T-helper 17 cell (primary cell): ENCODE measurements at places on chromosomes 6 and 20. TPM values are rescaled to one million over a fixed set of nuclear protein-coding genes. Genes with fewer than 3 reads are reported as not detected.

Gene HINT3
- 10.6 TPM for total RNA-seq

Gene PRDM1
- 141 TPM for total RNA-seq

Gene NOX3
- total RNA-seq = not detected

Gene CPXM1
- total RNA-seq = 0.12 TPM

GRCh38 chr6:150128425-150128824 is 14.4 kb upstream of the PPP1R14C start:
- H3K36me3 ChIP-seq = no peaks in the 10 kb centered on the region
- no peaks in the 10 kb centered on the region for H3K4me1 ChIP-seq
- peaks cover 27% of the 10 kb centered on the region for H3K27me3 ChIP-seq
- no peak for DNase-seq

DNA sequence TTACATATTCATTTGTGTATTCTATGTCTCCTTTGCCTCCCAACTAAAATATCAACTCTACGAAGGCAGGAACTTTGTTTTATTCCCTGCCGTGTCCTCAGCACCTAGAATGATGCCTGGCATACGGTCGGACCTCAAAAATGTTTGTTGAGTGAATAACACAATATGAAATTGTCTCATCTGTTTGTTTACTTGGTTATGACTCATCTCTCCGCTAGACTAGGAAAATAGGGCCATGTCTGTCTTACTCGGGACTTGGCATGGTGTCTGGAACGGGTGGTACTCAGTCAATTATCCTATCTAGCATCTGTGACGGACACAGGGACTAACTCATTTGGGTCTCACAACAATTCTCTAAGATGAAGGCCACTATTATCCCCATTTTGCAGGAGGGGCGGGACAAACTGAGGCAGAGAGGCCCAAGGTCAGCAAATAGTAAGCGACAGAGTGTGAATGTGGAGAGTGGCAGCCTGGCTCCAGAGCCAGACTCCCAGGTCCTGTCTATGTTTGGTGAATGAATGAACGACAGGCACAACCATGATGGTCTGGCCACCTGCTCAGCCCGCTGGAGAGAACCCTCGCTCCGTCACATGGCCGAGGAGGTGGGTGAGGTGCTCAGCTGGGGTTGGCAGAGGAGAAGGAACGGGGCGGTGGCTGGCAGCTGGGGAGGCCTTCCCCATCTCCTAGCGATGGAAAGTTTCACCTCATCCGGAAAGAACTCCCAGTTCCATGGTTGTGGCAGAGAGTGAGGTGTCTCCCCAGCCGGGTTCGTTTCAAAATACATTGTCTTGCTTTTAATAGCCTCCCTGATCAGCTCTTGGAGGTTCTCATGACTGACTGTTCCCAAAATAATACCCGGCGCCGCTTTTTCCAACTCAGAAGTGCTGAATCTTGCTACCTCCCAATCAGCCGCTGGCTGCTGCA is 27.6 kb upstream of the NFATC2 start:
- no peaks in the 10 kb centered on the region for H3K4me1 ChIP-seq
- no peak for DNase-seq
- no peak overlapping the region for H3K27ac ChIP-seq

DNA sequence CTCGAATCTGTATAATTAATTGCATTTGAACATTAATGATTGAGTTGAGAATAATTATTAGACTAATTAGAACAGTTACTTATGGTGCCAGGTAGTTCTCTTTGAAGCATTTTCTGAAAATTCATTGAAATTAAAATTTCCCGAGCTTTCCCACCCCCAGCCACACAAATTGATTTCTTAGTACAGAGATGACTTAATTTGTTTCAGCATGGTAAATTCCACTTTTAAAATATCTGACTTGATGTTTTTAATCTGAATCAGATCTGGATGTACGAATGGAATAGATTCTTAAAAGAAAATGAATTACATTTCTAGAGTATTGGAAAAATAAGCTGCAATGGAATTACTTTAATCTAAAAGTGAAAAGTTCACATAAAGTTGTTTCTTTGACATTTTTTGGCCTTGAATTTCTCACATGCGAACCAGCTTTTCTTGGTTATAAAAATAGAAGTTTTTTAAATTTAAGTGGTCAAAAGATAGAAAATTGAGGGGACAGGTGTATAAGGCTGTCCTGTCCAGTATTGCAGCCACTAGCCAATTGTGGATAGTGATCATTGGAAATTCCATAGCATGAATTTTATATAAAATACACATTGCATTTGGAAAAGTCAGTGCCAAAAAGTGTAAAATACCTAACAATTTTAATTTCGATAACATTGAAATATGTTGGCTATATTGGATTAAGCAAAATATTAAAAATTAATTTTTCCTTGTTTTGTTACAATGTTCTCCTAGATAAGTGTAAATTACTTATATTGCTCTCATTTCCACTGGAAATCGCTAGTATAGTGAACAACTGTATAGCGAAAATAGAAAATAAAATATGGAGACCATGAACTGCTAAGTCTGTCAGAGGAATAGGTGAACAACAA is 102.9 kb downstream of the OR2B2 start:
- no peaks in the 10 kb centered on the region for H3K27me3 ChIP-seq
- H3K36me3 ChIP-seq = no peaks in the 10 kb centered on the region
- H3K4me3 ChIP-seq = peak overlapping the region; percentile 95
- peaks cover 29% of the 10 kb centered on the region for H3K4me1 ChIP-seq

DNA sequence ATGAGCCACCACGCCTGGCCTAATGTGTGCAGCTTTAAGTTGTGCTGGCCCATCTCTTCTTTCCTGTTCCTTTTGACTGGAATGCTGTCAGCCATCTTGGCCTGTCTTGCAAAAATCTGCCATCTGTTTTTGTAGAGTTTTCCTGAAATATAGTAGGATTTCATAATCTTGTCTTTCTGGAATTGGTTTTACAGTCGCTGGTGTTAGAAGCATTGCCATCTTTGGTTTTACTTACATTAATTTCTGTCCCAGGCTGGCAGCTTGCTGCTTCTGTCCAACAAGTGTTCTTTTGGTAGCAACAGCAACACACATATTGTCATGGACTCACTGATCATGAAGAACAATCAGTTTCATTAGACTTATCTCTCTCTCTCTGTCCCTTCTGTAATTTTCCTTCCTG is 29.1 kb upstream of the TULP1 start:
- H3K27ac ChIP-seq = no peak overlapping the region
- H3K4me1 ChIP-seq = peaks cover 3% of the 10 kb centered on the region
- no peaks in the 10 kb centered on the region for H3K27me3 ChIP-seq
- H3K4me3 ChIP-seq = no peak overlapping the region

- peaks cover 18% of the 10 kb centered on the region for H3K27me3 ChIP-seq
- no peaks in the 10 kb centered on the region for H3K4me1 ChIP-seq
- DNase-seq = no peak
- H3K36me3 ChIP-seq = no peaks in the 10 kb centered on the region
These were observed 190.5 kb upstream of the HEY2 start for GRCh38 chr6:125558907-125559306.

DNA sequence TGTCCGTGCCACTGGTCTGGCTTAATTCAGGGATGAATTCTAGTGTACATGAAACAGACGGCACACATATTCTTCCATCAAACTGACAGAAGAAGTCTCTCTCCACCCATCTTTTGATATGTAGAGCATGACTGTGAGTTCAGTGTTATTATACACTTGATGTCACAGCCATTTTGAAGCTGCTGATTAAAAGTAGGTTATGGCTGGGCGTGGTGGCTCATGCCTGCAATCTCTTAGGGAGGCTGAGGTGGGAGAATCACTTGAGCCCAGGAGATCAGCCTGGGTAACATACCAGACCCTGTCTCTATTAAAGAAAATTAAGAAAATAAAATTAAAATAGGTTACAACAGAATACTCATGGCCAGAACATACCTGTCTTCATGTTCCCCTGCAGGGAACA is 20.7 kb downstream of the C6orf15 start:
- H3K4me1 ChIP-seq = peaks cover 40% of the 10 kb centered on the region
- no peak for DNase-seq
- no peak overlapping the region for H3K4me3 ChIP-seq
- peak overlapping the region; percentile 61 for H3K27ac ChIP-seq

DNA sequence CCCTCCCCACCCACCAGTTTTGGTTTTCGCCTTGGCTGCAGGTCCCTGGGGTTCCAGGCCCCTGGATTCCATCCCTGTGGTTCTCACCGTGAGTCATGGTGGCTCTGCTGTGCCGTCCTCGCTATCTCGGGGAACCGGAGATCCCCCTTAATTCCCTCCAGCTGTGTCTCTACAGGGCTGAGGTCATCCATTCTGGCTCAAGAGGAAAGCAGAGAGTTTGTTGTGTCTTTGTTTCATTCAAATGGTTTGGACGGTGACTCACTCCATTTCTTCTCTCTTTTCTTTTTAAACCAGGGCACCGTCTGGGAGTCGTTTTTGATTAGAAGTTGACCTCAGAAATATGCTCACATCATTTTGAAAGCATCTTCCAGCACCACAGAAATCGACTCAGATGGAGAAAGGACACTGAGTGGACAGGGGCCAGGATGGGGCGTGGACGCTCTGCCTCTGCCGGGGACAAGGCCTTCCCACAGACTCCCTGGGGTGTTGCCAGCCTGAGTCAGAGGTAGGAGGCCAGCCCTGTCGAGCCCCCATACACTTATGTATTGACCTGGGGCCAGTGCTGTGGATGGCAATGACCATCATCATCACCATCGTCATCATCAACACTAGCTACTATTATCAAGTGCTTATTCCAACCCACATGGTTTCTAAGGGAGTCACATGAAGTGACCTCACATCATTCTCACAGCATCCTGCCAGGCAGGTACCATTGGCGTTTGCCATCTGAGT is 176.2 kb downstream of the NFATC2 start:
- DNase-seq = no peak

DNA sequence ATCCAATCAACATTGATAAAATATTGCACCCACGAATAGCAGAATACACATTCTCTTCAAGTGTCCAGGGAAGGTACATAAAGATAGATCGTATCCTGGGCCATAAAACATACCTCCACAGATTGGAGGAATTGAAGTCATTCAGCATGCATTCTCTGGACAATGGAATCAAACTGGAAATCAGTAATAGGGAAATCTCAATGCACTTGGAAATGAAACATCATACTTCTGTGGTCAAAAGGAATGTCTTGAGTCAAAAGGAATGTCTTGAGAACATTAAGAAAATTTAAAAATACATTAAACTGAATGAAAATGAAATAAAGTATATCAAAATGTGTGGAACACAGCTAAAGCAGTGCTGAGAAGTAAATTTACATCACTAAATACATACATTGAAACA is 138.8 kb downstream of the TFAP2A start:
- no peak for DNase-seq
- H3K27me3 ChIP-seq = no peaks in the 10 kb centered on the region
- no peak overlapping the region for H3K27ac ChIP-seq
- H3K4me1 ChIP-seq = no peaks in the 10 kb centered on the region

DNA sequence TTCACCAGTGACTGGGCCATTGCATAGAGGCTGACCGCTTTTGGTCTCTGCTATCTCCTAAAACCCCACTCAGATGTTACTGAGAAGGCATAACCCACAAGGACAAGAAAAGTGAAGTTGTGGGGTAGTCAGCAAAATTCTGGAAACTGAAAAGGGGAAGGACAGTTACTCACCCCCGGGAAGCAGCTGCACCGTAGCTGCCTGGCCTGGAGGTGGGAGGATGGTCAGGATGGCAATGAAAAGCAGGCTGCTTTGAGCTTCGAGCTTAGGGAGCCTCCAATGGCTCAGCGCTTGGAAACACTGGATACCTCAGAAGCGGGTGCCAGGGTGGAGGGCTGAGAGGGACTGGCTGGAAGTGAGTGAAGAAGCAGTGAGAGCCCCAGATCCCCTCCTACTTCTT is 56.0 kb downstream of the KCNK5 start:
- H3K36me3 ChIP-seq = no peaks in the 10 kb centered on the region
- no peak overlapping the region for H3K4me3 ChIP-seq
- H3K4me1 ChIP-seq = peaks cover 2% of the 10 kb centered on the region
- H3K27me3 ChIP-seq = peaks cover 6% of the 10 kb centered on the region

DNA sequence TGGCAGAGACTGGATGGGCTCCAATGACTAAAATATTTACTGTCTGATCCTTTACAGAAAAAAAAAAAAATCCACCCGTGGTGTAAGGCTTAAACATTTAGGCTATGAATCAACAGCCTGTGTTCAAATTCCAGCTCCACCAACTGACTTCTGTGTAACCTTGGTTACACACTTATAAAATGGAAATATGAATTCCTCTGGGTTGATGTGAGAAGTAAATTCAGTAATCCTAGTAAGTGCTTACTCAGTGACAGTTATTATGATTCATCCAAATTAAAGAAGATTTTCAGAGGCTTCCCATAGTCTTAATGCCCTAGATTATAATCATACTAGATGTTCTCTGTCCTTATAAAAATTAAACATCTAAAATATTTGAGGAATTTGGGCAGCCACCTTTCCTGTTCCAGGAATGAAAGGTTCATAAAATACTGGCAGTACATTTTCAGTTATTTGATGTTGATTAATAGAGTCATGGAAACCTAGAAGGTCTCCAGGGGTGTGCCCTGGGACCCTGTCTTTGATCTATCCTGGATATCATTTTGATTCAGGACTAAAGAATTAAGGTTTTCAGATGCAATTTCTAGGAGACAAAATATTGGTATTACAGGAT is 180.3 kb upstream of the ZNF217 start:
- no peak for DNase-seq
- no peaks in the 10 kb centered on the region for H3K4me1 ChIP-seq
- no peaks in the 10 kb centered on the region for H3K27me3 ChIP-seq
- H3K36me3 ChIP-seq = no peaks in the 10 kb centered on the region
- H3K4me3 ChIP-seq = no peak overlapping the region

GRCh38 chr6:53536561-53536960 is 8.3 kb downstream of the GCLC start:
- peaks cover 4% of the 10 kb centered on the region for H3K36me3 ChIP-seq
- no peak for DNase-seq
- H3K4me3 ChIP-seq = no peak overlapping the region
- no peak overlapping the region for H3K27ac ChIP-seq
- no peaks in the 10 kb centered on the region for H3K27me3 ChIP-seq

- H3K4me1 ChIP-seq = peaks cover 13% of the 10 kb centered on the region
- no peaks in the 10 kb centered on the region for H3K36me3 ChIP-seq
- H3K27me3 ChIP-seq = no peaks in the 10 kb centered on the region
- H3K27ac ChIP-seq = no peak overlapping the region
- no peak overlapping the region for H3K4me3 ChIP-seq
These were observed 45.5 kb downstream of the IRF4 start for GRCh38 chr6:437037-437392.

DNA sequence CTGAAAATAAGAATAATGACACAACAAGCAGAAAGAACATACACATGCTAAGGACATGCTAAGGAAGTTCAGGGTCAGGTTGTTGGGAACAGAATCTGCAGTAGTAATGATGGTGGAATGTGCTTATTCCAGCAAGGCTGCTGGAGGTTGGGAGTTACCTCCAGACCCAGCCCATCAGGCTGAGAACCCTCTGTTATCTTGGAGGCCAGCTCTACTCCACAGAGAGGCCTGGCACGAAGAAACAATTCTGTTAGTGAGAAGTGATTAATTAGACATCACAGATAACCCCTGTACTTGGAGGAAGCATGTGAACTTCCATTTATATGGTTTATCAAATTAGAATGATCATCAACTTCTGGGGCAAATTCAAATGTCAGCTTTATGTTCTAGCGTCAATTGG is 22.1 kb upstream of the ARHGAP18 start:
- H3K36me3 ChIP-seq = peaks cover 3% of the 10 kb centered on the region
- H3K27me3 ChIP-seq = no peaks in the 10 kb centered on the region
- no peak for DNase-seq
- no peak overlapping the region for H3K4me3 ChIP-seq
- H3K4me1 ChIP-seq = peaks cover 12% of the 10 kb centered on the region
- peak overlapping the region; percentile 16 for H3K27ac ChIP-seq
